ENCODE measurements at places on chromosomes 11 and 22.

DNA sequence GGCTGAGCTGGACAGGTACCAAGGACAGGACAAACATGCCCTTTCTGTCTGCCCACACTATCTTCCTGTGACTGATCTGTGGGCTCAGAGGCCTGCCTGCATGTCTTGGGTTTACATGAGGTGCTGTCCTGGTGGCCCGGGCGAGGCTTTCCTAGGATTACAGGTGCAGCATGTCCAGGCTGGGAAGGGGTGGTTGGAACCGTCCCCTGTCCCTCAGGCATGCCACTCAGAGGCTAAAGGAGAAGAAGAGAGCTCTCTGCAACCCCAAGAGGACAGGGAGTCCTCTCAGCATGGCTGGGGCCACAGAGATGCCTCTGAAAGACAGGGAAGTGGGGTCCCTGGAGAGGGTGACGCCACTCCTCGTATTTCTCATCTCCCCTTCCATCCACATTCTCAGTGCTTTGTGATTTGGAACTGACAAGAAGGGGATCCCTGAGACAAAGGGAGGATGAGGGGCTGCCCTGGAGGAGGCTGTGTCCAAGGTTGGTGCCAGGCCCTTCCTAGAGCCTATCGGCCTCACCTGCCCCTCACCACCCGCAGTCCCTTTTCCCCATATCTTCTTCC is 64.6 kb upstream of the LMO1 start:
- no peak for DNase-seq

- DNase-seq, result no peak
Measured at GRCh38 chr11:71330349-71330748, 78.0 kb upstream of the SHANK2 start.

DNA sequence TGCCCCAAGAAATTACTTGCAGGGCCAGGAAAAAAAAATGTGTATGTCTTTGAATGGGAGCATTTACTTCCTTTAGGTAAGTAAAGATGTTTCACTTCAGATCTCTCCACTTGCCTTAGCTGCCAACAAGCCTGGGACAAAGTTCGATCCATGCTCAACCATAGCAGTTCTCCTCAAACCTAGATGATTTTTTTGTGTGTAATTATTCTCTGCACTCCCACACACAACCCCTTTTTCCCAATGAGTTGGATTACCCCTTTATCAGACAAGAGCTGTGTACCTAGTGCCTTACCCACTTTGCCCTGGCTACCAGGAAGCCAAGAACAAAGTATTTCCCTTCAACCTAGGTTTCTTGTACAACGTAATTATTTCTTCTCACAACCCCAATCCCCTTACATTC is 35.6 kb downstream of the TPBGL start:
- DNase-seq, result no peak

- peak; percentile 1 for DNase-seq
Measured at GRCh38 chr11:7548659-7549274, 35.0 kb downstream of the PPFIBP2 start.

DNA sequence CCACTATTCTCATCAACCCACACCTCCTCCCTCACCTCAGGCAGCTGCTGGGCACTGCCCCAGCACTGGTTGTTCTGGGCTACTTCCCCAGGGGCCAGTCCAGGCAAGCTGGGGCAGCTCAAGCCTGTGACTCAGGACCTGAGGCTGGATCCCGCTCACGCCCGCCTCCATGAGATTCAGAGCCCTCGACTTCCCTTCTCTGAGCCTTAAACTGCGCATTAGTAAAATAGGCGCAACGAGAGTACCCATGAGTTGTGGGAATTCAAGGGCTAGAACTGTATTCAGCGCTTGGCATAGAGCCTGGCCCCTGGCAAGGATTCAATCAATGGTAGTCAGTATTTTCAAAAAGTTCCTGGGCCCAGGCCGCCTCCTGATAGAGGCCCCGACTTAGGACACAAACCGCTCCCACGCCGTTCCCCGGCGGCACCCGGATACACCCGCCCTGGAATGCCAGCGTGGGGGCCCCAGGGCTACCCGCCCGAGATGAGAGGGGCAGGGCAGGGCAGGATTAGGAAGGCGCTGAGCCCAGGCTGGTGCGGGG is 723 bp upstream of the CD82 start:
- DNase-seq, result no peak

DNA sequence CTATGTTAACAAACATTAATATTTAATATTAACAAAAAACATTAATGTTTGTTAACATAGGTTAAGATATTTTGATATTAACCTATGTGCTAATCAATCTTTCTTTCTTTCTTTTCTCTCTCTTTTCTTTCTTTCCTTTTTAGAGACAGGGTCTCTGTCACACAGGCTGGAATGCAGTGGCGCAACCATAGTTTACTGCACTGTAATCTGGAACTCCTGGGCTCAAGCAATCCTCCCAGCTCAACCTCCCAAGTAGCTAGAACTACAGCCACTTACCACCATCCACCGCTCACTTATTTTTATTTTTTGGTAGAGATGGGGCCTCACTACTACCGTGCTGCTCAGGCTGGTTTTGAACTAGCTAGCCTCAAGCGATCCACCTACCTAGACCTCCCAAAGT is 13.2 kb downstream of the SIK3 start:
- no peak for DNase-seq

DNA sequence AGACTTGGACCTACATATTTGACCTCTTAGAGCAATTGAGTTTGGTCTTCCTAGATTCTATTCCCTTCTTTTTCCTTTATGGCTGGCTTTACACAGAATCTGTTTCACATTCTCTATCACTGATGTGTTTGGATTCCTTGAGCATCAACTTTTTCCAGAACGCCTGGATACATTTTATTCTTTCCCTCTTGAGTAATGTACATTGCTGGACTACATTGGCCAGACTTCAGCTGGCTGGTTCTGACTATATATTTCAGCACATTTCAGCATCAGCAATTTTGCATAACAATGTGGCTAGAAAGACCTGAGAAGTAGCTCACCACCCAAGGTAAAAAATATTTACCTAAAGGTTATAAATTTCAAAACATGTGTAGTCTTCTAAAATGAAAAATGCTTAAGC is 2198.2 kb upstream of the RAG2 start:
- DNase-seq, result no peak

- no peak for DNase-seq
Measured at GRCh38 chr11:88320149-88320559, 17.4 kb downstream of the CTSC start.

DNA sequence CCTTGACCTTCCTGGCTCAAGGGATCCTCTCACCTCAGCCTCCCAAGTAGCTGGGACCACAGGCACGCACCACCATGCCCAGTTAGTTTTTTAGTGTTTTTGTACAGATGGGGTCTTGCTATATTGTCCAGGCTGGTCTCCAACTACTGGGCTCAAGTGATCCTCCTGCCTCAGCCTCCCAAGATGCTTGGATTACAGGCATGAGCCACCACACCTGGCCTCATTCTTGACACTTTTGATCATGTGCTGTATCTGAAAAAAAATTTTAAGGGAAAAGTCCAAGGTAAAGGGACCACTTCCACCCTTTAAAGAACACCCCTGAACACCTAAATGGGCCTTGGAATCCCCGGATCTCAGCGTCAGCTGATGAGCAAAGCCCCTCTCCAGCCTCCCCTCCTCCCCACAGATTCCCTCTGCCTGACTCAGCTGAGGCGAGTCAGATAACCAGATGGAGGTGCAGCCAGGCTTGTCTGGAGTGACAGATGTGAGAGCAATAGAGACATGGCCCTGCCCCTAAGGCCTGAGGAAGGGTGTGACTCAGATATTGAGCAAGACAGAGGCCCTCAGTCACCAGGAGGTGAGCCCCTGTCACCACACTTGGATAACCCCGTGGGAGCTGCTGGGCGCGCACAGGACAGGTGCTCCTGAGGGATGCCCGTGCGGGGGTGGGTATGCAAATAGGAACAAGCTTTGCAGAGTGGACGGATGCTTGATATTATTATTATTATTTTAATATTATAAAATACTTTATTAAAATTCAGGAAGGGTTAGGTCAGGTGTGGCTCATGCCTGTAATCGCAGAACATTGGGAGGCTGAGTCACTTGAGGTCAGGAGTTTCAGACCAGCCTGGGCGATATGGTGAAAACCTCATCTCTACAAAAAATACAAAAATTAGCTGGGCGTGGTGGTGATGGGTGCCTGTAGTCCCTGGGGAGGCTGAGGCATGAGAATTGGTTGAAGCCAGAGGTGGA is 5.0 kb upstream of the CCDC88B start:
- DNase-seq, result peak; percentile 91

GRCh38 chr11:124115782-124116616 is 749 bp downstream of the VWA5A start:
- no peak for DNase-seq

- no peak for DNase-seq
Measured at GRCh38 chr22:44486538-44486937, 11.5 kb downstream of the RTL6 start.

- no peak for DNase-seq
Measured at GRCh38 chr11:70866834-70867233, 385.5 kb downstream of the SHANK2 start.

GRCh38 chr11:133266986-133267385 is 265.3 kb downstream of the OPCML start:
- DNase-seq, result no peak

GRCh38 chr11:25860677-25861450 is 471.1 kb upstream of the ANO3 start:
- no peak for DNase-seq

GRCh38 chr11:35998634-35999033 is 54.8 kb downstream of the LDLRAD3 start:
- no peak for DNase-seq

DNA sequence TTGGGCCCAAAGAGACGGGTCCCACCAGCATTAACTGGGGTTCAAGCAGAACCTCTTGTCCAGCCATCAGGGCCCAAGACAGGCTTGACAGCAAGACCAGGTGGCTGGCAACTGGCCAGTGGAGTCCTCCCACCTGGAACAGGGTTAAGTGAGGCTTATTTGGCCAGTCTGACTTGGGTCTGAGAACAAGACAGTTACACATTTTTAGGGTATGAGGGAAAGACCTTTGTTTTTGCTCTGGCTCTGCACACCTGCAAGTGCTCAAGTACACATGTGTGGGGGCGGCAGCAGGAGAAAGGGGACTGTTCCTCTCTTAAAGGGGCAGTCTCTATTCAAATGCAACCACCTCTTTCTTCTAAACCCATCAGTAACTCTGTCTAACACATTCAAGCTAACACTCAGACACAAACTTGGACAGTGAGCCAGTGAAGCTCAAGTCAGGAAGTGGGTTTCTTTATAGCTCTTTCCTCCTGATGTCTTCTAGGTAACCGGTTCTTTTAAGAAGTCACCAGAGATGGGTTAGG is 116.2 kb downstream of the ETS1 start:
- no peak for DNase-seq

GRCh38 chr11:31437742-31438435 is 68.2 kb downstream of the DNAJC24 start:
- no peak for DNase-seq

Data from Kasumi-1 (cell line).